Stimulated activated CD8-positive, alpha-beta memory T cell treated with anti-CD3 and anti-CD28 coated beads, Interleukin-7, amount 100 ng/mL, for 1 hour (primary cell): ENCODE measurements at places on chromosomes 13 and 19.

GRCh38 chr13:107351305-107351704 lies 783.4 kb upstream of the ARGLU1 start:
- DNase-seq, result no peak

- no peak for DNase-seq
Measured at GRCh38 chr19:4007836-4008539, 452 bp downstream of the PIAS4 start.

- DNase-seq, result no peak
Measured at GRCh38 chr19:6056282-6056741, 54.0 kb downstream of the RFX2 start.

DNA sequence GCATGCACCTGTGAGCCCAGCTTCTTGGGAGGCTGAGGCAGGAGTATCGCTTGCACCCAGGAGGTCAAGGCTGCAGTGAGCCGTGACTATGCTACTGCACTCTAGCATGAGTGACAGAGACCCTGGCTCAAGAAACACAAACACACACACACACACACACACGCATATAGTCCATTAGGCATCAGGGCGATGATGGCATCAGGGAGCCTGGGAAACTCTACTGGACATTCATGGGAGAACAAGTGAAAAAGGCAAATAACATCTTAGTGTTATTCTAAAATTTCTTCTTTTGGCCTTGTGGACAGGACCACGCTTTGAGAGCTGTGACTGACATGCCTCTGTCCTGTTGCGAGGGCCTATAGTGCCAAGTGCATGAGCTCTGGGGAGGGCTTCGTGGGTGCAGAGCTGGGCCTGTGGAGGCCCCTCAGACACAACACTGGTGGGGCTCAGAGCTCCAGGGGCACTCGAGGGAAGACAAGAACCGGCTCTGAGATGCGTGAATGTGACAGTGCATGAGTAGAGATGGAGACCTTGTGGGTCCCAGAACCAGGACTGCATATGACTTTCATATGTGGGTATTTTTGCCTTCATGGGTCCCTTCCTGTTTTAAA lies 8.0 kb upstream of the USF2 start:
- DNase-seq, result no peak

- no peak for DNase-seq
Measured at GRCh38 chr19:18321734-18322102, 1.2 kb downstream of the LSM4 start.

DNA sequence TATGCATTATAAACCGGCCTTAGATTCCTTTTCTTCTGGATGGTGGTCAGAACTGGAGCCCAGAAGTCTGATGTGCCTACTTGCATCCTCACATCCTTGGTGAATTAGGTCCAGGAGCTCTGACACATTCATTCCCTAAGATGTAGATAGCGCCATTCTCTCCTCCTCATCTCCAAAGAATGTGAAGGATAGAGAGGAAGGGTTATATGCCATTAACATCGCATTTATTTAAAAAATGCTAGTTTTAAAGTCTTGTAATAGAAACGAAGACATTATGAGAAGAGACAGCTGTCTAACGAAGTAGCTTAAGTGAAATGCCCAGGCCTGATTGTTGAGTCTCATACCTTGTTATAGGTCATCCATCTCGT lies 9.7 kb downstream of the MBNL2 start:
- DNase-seq, result no peak

DNA sequence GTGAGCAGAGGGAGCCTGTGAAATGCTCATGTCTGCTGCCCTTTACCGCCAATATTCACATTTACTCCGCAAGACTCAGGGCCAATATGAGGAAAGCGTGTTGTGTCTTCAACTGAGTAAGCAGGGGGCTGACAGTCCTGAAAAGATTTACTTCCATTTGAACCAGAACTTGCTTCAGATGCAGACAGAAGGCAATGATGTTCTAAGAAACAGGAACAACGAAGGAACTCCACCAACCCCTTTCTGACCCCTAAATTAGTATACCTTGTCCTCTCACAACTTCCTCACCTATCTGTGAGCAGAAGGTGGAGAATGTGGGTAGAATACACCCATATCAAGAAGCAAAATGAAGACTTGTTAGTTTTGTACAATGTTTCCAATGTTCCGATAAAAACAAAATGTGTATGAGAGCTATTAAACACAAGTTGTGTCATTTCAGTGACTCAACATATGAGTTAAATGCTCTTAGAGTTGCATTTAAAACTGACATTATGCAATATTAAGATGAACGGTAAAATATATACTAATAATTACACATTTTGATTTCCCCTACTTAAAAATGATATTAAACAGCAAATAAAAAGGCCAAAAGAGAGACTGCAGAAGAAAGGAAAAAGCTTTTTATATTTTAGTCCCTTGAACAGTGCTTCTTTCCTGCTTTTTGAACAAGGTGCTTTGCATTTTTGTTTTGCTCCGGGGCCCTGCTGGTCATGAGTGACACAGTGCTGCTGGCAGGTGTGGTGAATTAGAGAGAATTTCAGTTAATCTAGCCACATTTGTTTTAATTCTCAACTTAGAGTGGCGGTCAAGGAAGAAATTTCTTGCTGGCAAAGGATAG lies 16.0 kb downstream of the TMEM272 start:
- no peak for DNase-seq

DNA sequence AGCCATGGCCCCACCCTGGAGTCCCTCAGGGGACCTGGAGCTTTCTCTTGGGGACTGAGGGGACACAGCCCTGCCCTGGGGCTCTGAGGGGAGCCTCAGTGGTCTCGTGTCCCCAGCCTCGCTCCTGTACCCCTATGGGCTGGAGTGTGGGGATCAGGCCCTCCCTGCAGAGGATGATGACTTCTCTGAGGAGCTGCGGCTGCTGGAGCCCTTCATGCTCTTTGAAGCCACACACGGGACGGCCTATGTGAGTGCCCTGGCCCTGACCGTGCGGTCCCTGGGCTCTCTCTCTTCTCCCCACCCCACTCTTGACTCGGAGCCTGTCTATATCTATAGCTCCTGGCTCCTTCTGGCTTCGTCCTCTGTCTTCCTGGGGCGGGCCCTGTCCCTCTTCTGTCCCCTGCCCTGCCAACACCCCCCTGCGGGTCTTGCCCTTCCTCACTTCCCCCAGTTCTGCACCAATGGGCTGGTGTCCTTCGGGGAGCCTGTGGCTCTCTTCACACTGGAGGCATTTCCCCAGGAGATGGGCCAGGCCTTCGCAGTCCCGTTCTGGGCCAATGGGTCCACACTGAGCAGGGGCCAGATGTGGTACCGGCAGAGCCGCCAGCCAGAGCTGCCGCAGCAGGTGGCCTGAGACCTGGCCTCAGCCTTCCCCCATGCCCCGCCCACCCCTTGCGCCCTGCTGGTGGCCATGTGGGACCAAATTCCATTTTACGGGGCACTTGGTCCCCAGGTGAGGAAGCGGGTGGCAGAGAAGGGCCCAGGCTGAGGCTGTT lies 33.1 kb downstream of the HPN start:
- DNase-seq, result no peak

DNA sequence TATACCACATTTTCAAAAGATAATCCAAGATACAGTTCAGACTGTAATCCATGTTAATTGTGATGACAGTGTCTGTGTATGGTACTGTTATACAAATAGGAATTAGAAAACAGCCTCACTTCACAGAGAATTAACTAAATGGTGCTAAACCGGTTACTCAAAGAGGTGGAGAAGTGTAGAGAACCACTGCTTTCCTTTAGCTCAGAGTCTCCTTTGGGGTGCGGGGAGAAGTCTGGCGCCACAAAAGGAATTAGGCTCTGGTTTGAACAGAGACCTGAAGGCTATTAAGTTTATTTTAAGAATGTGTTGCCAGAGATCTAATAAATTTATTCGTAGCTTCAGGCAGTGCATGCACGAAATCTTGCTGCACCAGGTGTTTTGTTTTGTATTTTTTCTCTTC lies 65.8 kb downstream of the FREM2 start:
- no peak for DNase-seq

GRCh38 chr19:33309826-33310225 lies 7.5 kb upstream of the CEBPA start:
- no peak for DNase-seq

GRCh38 chr13:79810018-79810417 lies 329.1 kb downstream of the NDFIP2 start:
- no peak for DNase-seq

DNA sequence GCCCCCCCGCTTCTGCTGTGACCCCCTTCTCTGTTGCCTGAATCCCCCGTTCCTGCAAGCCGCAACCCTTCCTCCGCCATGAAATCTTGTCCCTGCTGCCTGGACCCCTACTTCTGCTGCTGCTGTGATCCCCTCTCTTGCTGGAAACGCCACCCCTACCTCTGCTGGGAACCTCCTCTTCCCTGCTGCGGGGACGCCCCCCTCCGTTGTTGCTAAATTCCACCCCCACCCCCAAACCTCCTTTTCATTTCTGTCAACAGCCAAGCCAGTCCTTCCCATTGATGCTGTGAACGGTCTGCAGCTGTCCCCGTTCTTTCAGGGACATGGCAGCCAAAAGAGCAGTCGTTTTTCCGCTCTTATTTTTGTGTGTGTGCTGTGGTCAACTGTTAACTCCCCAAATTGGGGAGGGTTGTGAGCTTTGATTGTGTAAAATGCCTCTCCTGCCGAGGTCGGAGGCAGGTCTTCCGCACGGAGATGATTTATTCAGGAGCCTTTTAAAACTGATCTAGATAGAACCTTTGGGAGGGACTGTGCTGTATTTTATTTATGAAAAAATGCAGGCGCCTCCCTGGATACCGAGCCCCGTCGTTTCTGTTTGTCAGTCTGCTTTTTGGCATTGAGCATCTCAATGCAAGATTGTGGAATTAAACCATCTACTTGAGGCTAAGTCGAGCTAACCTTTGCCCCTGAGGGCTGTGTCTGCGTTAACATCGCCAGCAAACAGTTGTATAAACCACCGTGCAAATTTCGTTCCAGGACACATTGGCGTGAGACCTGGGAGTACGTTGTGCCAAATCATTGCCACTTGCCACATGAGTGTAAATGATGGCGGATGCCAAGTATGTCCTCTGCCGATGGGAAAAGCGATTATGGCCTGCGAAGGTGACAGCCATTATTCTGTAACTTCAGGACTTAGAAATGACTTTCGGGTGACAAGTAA lies 27.9 kb upstream of the NDUFS7 start:
- no peak for DNase-seq

- DNase-seq, result no peak
Measured at GRCh38 chr19:35115177-35115951, at the start of gene FXYD3. Gene FXYD3, plus strand, starts transcription at chr19:35115823. Its CDS starts 3,554 bp downstream, at chr19:35119377.

- DNase-seq, result no peak
Measured at GRCh38 chr19:5137114-5137513, 168.2 kb downstream of the KDM4B start.

- DNase-seq, result no peak
Measured at GRCh38 chr19:43229315-43229714, 23.9 kb upstream of the PSG4 start.

- DNase-seq, result no peak
Measured at GRCh38 chr19:18297308-18297707, 15.9 kb upstream of the JUND start.

- DNase-seq, result peak; percentile 38
Measured at GRCh38 chr19:703651-704446, 4.9 kb upstream of the PALM start.

DNA sequence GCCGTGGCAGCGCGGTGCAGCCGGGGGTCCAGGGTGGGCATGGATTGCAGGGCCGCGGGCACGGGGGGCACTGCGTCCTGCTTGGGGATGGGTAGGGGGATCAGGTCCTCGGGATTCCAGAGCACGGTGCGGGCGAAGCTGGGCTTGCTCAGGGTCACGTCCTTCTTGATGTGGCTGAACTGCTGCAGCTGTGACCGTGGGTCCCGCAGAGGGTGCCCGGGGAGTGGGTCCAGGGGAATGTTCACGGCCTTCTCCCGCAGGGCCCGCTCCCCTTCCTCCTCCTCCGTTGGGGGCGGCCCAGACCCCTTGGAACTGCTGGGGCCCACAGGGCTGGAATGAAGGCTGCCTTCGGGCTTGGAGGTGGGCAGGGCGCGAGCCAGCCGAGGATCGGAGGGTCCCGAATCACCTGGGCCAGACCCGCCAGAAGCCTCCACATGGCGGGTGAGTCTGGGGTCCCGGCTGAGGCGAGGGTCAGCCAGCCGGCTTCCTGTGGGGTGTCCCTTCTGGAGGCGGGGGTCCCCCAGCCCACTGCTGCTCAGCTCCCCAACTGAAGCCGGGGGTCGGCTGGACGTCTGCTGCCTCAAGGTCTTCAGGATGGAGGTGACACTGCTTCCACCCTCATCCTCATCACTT lies 18.9 kb upstream of the TMEM160 start:
- no peak for DNase-seq
